ENCODE measurements at places on chromosomes 7 and 10. TPM values are rescaled to one million over a fixed set of nuclear protein-coding genes. Genes with fewer than 3 reads are reported as not detected.

Gene GRM3
- not detected for total RNA-seq

Gene COBL
- total RNA-seq, result not detected

Gene C10orf105
- not detected for total RNA-seq

Gene MSRB2
- 4.1 TPM for total RNA-seq

Gene MIOS
- 81.3 TPM for total RNA-seq

Gene TNPO3
- 56.2 TPM for total RNA-seq

Gene ECHDC3
- 12.5 TPM for total RNA-seq

Gene SLC26A5
- not detected for total RNA-seq

Gene PRSS37
- total RNA-seq, result not detected

Gene OR2A42
- not detected for total RNA-seq

Gene FEZF1
- total RNA-seq, result not detected

Gene SUN3
- not detected for total RNA-seq

Gene FZD1
- 0.42 TPM for total RNA-seq

Gene TRPV5
- 0.17 TPM for total RNA-seq

Gene ANXA8
- total RNA-seq, result not detected

Gene EBLN1
- not detected for total RNA-seq

Gene GLI3
- not detected for total RNA-seq

Gene RNF148
- not detected for total RNA-seq

Gene STK31
- 0.76 TPM for total RNA-seq

Gene ASB15
- not detected for total RNA-seq

Gene DRGX
- not detected for total RNA-seq

Gene TFAM
- 59.5 TPM for total RNA-seq

Gene CYP26C1
- 0.15 TPM for total RNA-seq

Gene PNLIPRP3
- total RNA-seq, result not detected

Gene IDI1
- total RNA-seq, result 79.8 TPM

Gene FANK1
- 0.42 TPM for total RNA-seq

Gene LIPN
- 0.27 TPM for total RNA-seq

Gene FXYD4
- total RNA-seq, result not detected

Gene PKD2L1
- not detected for total RNA-seq

Gene CTAGE8
- total RNA-seq, result 0.64 TPM

Gene FBXL13
- 3.4 TPM for total RNA-seq

Gene PALD1
- total RNA-seq, result 2.4 TPM

Gene KIN
- 13.1 TPM for total RNA-seq

Gene BMPER
- total RNA-seq, result not detected

Gene GOLGA7B
- 0.04 TPM for total RNA-seq
